ENCODE measurements at places on chromosomes 4 and X.

- no peak for DNase-seq
Observed at GRCh38 chr4:4496592-4497372, 45.1 kb downstream of the STX18 start.

GRCh38 chr4:27000122-27000521 is 139.5 kb downstream of the STIM2 start:
- DNase-seq = no peak

DNA sequence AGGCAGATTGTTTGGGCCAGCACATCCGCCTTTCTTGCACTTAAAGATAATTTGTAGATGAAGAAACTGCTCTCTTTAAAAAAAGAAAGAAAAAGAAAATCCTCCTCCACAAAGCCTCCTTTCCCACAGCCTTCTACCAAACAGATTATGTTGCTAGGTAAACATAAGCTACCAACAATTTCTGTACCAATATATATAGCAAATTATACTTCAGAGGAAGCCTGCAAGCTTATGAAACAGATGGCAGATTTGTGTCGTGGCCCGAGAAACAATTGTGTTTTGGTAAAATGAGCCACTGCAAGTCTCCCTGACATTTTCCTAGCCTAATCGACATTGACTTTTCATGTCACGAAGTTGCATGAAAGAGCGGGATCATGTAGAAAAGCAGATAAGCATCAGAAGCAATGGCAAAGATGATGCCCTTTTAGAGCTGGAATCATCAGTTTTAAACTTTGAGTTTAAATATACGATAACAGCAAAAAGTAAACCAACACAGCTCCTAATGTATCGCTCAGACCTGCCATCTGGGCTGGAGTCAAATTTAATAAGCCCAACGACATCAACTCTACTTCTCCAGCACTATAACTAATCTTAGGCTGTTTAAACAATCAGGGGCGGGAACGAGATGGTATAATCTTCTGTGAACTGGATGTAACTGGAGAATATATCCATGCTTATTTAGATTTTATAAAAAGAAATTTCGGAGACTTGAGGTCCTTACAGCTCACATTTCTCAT is 94.9 kb upstream of the PLAC1 start:
- no peak for DNase-seq

GRCh38 chrX:117510453-117510852 is 606.2 kb downstream of the KLHL13 start:
- DNase-seq = no peak

DNA sequence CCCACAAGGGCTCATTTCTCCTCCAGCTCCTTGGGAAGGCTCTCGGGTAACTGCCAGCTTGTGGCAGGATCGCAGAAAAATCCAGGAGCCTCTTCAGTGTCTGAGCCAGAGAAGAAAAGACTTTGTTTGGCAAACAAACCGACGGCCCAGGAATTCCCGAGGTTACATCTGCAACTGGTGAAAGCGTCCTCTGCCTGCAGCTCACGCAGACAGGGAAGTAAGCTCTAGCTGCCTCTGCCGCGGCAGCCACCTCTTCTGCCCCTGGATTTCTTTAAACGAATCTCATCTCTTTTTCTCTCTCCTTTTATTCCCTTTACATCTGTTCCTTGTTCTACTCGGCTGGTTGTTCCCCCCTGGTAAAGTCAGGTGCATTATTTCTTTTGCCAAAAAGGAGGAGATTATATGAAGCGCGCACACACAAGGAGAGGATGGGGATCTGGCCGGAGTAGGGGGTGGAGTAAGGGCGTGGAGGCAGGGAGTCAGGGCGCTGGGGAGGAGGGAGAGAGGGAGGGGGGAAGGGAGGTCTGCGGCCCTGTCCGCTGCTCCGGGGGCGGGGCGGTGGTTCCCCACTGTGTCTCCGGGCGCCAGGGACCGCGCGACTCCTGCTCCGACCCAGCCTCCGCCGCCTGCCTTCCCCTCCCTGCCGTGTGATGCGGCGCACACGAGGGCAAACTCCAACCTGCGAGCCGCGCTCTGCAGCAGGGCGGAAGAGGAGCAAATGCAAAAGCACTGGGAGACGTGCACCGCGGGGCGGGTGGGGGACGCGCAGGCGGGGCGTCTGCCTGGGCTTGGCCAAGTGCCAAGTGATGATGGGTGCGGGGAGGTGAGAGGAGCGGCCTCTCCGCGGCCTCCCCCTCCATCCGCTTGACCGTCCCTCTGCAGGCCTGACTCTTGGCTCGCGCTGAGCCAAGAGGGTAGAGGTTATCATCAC is at the start of gene DCHS2:
DCHS2 (minus strand) TSS at position 459 of the 931 bp plus-strand sequence; CDS start at position 15, 444 bp downstream.
- no peak for DNase-seq

DNA sequence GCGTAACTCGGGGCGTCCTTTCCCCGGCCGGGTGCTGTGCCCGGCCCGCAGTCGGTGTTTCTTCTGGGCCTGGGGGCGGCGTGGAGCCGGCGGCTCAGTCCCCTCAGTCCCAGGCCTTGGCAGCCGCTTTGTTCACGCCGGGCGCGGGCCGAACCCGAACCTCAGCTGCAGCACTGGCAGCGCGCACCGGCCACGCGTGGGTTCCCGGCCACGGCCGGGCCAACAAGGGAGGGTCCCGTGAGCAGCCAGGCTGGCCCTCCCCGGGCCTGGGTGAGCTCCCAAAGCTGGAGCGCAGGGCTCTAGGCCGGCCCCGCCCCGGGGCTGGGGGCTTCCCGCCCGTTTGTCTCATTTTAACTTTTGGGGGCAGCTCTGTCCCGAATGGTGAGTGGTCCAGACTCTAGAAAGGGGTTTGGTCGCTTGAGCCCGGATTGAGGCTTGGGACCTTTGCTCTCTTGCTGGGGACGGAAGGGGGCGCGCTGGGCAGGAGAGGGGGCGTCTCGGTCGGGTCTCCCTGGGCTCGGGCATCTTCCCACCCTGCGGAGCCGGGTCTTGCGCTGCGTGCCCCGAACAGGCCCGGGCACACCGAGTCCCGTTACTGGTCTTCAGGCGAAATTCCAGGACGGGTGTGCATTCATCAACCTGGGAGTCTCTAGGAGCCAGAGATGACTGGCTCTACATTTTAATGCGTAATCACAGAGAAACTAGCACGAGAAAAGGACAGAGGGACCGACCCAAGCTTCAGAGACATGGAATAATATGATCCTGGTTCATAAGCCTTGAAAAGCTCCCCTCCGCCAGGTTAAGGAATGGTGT is 177.1 kb downstream of the CBR4 start:
- DNase-seq = no peak

- no peak for DNase-seq
Observed at GRCh38 chr4:144647095-144647561, 1.2 kb downstream of the HHIP start.

GRCh38 chr4:25489253-25489797 is 112.3 kb downstream of the ANAPC4 start:
- no peak for DNase-seq

GRCh38 chrX:53073115-53073586 is 9.0 kb upstream of the TSPYL2 start:
- DNase-seq = no peak

DNA sequence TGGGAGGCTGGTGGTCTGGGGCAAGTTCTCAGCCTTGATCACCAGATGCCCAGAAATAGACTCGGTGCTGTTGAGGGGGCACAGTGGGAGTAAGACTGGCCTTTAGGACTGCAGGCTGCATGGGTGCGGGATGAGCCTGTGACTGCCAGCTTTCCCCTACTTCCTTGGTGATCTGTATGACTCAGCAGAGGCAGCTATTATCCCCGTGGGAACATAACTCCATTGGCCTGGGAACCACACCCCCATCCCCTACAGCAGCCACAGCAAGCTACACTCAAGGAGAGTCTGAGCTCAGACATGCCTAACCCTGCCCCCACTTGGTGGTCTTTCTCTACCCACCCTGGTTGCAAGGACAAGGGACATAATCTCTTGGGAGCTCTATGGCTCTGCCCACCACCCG is 20.6 kb downstream of the CLIC2 start:
- DNase-seq = no peak

DNA sequence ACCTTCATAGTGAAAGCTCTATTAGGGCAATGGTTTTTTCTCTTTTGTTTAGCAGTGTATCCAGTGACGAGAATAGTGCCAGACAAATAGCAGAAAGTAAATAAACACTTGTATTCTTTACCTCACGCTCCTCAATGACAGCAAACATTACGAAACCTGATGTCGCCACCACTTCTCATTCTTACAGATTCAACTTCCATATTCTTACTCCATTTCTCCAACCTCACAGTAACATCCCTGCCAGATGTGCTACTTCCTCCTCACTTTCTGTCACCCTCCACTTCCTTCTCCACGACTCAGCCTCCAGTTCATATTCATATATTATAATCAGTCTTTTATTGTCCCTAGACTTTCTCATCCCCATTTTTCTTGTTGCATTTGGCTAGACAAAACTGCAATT is 1956.2 kb upstream of the AGA start:
- DNase-seq = no peak

- no peak for DNase-seq
Observed at GRCh38 chr4:1218634-1219565, 30.0 kb downstream of the CTBP1 start.

DNA sequence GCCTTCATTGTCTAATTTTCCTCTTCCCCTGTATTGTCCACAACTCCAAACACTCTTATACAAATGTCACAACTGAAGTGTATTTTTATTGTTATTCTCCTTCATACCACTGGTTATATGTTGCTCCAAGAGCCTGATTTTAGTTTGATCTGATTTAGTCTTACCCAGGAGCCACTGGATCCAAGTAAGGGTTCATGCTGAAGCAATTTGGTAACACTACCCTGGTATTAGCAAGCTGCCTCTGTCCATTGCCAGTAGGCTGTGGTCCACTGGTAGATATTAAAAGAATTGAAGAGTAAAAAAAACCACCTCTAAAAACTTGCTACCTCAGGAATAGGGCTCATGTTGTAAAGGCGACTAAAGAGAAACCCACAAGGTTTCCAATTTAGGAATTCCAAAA is 41.2 kb downstream of the AMOT start:
- no peak for DNase-seq

DNA sequence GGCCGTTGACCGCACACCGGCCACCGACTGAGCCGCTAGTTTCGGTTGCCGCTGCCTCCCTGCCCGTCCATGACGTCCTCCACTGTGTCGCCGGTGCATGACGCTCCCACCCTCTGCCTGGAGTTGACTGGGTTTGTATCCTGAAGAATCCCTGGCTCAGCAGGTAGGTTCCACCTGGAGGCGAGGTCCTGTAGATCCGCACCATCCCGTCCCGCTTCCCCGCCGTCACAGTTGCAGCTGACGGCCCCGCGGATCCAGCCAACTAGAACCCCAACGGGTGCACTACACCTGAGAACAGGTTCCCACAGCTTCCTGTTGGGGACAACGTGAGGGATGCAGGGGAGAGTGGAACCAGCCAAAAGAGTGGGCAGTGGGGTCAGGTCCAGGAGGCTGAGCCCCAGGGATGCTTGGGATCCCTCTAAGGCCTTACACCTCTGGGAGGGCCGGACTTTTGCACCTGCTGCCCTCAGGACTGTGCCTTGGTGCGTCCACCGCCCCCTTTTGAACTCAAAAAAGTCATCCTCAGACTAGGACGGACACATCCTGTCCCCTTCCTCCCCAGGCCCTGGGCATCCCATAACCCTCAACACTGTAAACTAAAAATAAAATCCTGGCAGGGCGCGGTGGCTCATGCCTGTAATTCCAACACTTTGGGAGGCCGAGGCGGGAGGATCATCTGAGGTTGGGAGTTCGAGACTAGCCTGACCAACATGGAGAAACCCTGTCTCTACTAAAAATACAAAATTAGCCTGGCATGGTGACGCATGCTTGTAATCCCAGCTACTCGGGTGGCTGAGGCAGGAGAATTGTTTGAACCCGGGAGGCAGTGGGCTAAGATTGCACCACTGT is 1.1 kb upstream of the SLBP start:
- no peak for DNase-seq

DNA sequence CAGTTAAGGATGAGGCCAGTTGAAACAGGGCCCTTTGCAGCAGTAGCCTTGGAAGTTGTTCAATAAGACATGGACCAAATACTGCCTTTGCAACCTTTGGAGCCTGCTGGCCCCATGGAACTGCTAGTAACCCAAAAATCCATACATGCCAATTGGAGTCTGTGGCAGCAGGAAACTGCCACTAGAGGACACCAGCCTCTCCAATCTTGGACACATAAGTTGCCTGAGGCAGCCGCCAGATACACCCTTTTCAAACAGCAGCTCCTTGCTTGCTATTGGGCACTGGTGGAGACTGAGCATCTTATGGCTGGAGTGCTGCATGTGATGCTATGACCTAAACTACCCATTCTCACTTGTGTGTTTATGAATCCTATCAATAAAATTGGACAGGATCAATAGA is 14.8 kb upstream of the LAP3 start:
- no peak for DNase-seq

DNA sequence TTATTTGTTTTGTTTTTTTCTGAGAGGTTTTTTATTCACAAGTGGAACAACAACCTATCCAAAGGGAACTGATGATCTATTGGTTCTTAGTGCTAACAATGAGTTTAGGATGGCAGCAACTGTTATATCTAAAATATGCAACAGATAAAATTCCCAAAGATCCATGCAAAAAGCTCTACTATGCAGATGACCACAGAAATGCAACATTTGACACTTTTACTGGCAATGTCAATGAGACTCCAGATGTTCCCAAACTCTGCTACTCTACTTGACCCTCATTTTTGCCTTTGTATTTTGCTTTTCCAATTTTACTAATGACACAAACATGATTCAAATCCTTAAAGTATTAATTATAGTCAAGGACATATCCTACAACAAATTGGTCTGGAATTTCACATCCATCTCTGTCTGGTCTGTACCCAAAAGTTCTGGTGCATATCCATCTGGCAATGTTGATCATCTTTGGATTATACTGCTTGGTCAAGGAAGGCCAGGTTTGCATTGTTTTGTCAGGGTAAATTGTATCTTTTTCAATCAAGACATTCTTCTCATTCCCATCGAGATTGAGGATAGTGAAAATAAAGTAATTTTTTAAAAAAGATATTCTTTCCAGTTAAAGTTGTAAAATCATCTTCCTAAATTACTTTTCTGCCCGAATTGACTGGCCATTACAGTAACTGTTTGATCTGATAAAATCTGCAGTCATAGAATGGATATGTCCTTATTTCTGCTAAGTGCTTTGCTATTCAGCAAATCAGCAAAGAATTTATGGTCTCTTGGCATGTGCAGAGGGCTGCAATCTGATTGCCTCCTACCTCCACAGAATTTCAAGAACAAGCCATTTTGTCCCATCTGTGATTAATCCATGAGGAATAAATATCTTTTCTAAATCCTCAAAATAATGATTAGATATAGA is 73.6 kb downstream of the FGFBP1 start:
- DNase-seq = no peak

GRCh38 chr4:41745292-41746024 is 3.1 kb downstream of the PHOX2B start:
- DNase-seq = no peak

DNA sequence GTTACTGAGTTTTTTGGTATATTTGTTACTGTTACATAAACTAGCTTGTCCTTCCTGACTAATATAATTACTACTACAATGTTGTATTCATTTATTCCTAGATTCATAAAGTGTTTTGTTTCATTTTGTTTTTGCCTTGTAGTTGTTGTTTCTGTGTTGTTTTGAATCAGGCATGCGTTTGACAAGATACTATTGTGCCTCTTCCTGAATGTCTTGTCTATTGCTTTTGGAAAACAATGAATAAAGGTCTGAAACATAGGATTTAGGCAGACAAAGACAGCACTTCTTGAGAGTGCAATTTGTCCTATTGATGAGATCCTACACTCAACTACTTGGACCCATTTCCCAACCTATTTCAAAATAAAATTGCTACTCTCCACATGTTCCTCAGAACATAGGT is 630.4 kb upstream of the BOD1L1 start:
- DNase-seq = no peak

GRCh38 chr4:121742794-121743193 is 22.2 kb downstream of the SMIM43 start:
- DNase-seq = no peak

- DNase-seq = no peak
Observed at GRCh38 chr4:15550491-15550890, 80.8 kb downstream of the CC2D2A start.
